ENCODE measurements at places on chromosomes 11 and 22. TPM values are rescaled to one million over a fixed set of nuclear protein-coding genes. Genes with fewer than 3 reads are reported as not detected.

CDC42BPG gene
- total RNA-seq, result 0.59 TPM

ADORA2A gene
- total RNA-seq, result 29.0 TPM

DDTL gene
- not detected for total RNA-seq

HORMAD2 gene
- not detected for total RNA-seq

LMO2 gene
- not detected for total RNA-seq

Data from natural killer cell treated with Interleukin-12 subunit alpha and Interleukin-12 subunit beta and Interleukin-15 and Interleukin-18, amount 100 ng/mL, for 72 hours (primary cell).